ENCODE measurements at places on chromosomes 12 and 14.
A peak's percentile ranks its signal among the peaks of the same experiment; 100 is the strongest.

DNA sequence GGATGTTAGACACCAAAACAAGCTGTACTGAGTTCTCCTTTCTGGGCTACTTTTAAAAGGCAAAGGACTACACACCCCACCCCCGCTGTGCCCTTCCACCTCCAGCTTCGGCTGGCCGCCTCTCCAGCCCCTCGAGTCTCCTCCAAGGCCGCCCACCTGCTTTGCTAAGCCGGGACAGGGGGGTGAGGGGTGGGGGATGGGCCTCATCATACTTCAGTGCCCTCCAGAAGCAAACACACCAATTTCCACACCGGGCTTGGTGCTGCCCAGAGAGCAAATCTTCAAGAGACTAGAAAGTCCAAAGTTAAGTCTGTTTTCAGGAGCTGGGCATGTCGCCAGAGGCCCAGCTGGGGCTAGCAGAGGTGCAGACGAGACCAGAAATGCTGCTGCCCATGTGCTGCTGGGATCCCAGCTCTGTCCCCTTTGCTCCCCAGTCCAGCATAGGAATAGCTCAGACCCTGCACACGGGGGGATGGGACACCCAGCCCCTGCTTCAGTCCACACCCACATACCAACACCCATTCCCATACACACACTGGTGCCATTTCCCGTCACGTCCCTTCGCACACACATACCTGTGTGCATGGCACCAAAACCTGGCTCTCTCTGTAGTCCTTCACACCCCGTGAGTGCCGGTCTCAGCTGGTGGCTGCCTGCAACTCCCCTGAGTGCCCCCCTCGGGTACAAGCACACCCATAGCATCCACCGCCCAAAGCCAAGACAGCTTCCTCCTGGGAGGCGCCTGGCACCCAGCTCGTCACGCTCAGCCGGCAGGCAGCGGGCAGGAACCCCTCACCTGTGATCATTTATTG lies 1.0 kb downstream of the SLC6A12 start:
- no peak for DNase-seq

GRCh38 chr12:13631873-13632272 lies 349.5 kb downstream of the GRIN2B start:
- DNase-seq = no peak

DNA sequence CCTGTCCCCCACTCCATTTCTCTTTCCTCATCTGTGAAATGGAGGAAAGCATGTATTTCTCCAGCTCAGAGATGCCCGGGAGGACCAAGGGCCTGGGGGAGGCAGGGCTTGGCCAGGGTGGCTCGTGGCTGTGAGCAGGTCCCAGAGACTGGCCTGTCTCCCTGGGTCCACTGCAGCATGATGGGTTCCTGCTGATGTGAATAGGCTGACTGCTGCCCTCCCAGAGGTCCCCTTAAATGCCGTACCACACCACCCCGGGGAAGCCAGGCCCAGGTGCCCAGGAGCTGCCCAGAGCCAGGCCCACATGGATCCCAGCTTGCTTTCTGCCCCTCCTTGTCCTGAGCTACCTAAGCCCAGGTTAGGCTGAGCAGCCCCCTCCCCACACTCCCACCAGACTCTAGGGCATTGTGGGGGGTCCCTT lies 158.2 kb upstream of the C14orf180 start:
- DNase-seq = no peak

- no peak for DNase-seq
Observed at GRCh38 chr14:93269341-93270068, 62.4 kb downstream of the UBR7 start.

DNA sequence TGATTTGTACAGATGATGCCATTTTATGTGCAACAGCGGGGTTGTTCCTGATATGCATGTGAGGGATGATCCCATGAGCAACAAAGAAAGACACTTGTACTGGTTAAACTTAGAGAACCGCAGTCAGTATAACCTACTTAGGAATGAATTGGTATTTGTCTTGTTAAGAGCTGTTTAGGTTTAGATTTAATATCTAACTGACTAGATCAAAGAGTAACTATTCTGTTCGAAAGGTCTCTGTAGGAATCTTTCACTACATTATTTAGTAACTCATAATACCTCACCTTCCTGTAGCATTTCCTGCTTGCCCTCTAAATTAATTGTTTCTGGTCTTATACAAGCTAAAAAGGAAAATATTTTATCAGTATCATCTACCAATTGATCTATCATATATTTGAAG lies 350.4 kb downstream of the TRHDE start:
- no peak for DNase-seq

- no peak for DNase-seq
Observed at GRCh38 chr12:2678426-2678825, 116.3 kb upstream of the FKBP4 start.

DNA sequence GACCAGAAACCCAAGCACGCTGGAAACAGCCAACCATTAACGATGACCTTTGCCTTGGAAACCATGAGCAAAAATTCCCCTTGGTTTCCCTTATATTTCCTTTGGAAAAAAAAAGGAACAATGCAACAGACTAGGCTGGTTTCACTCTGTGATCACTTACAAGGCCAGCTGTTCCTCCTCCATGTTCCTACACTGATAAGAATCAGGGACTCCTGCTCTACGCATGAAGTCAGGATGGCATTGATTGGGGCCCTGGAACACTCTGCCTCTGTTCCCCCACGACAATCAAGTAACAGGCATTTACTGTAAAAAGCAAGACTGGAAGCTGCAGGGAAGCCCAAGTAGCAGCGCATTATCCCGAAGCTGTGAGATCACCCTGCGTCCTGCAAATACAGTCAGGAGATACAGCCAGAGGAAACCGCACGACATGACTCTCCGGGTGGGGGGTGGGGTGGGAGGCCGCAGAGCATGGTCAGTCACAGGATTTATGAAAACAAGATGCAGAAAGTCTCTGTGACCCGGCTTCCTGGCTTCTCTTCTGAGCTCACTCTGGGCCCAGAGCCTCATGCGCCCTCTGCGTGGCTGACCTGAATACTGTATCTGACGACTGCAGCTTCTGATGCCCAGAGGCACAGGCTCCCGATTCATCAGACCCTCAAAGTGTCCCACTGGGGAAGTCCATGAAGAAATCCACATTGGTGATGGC lies 31.1 kb downstream of the SSH1 start:
- DNase-seq = no peak

DNA sequence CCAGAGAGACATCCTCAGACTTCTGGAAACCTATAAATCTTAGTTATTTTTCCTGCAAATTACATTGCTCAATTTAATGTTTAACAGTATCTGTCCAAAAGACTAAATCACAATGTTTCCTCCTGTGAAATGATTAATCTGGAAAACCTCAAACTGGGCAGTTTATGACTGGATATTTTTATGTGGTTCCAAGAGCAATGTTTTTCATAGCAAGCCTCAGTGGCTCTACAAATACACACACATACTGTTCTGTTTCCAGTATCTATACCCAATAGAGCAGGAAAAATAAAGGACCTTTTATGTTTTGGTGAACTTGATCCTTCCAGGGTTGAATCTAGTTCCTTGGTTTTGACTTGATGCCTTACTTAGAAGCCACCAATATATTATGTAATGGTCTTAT lies 9.2 kb downstream of the NID2 start:
- no peak for DNase-seq

- DNase-seq = no peak
Observed at GRCh38 chr12:9909724-9910123, 22.4 kb downstream of the CLEC2A start.

DNA sequence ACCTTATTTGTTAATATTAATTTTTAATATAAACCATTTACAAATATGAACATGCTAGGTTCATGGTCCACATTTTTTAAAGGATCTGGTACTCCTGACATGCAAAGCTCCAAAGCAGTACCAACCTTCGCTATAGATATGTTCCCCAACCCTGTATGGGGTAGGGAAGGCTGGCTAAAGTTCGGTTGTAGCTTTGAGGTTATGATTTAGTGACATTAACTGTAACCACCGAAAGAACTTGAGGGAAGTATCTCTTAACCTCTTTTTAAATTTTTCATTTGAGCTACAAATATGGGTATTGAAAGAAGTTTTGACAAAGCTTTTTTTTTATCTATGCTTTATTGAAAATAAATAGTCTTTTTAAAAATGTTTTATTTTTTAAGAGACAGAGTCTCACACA lies 115.5 kb downstream of the DYRK2 start:
- no peak for DNase-seq

- DNase-seq = no peak
Observed at GRCh38 chr14:69263364-69263763, 3.4 kb downstream of the GALNT16 start.

DNA sequence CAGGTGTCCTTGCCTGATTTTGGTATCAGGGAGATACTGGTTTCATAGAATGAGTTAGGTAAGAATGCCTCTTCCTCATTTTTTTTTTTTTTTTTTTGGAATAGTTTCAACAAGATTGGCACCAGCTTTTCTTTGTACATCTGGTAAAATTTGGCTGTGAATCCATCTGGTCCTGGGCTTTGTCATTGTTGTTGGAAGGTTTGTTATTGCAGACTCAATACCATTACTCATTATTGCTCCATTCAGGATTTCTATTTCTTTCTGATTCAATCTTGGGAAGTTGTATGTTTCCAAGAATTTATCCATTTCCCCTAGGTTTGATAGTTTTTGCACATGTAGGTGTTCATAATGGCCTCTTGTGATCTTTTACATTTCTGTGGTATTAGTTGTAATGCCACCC lies 126.0 kb upstream of the KITLG start:
- DNase-seq = no peak

DNA sequence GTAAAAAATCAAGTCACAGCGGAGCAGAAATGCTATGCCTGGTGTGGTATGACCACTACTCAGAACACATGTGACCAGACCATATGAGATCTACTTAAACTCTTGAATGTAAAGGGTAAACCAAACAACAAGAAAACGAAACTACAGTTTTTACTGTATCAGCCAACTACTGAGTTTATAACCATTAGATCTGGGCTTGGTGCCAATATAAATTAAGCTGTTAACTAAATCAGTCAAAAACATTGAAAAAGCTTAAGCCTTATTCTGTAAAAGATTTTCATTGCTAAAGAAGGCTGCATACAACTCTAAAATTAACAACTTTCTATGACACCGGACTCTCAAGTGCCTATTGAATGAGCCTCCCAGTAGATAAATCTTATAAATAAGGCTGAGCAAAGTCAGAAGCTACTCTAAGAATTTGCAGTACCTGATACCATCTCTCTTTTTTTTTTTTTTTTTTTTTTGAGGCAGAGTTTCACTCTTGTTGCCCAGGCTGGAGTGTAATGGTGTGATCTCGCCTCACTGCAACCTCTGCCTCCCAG lies 35.4 kb downstream of the SPTLC2 start:
- no peak for DNase-seq

GRCh38 chr14:91231446-91231845 lies 13.1 kb downstream of the GPR68 start:
- DNase-seq = no peak

GRCh38 chr14:83611491-83611890 lies 1918.5 kb upstream of the FLRT2 start:
- no peak for DNase-seq

- no peak for DNase-seq
Observed at GRCh38 chr14:29955087-29955486, 27.4 kb upstream of the PRKD1 start.

DNA sequence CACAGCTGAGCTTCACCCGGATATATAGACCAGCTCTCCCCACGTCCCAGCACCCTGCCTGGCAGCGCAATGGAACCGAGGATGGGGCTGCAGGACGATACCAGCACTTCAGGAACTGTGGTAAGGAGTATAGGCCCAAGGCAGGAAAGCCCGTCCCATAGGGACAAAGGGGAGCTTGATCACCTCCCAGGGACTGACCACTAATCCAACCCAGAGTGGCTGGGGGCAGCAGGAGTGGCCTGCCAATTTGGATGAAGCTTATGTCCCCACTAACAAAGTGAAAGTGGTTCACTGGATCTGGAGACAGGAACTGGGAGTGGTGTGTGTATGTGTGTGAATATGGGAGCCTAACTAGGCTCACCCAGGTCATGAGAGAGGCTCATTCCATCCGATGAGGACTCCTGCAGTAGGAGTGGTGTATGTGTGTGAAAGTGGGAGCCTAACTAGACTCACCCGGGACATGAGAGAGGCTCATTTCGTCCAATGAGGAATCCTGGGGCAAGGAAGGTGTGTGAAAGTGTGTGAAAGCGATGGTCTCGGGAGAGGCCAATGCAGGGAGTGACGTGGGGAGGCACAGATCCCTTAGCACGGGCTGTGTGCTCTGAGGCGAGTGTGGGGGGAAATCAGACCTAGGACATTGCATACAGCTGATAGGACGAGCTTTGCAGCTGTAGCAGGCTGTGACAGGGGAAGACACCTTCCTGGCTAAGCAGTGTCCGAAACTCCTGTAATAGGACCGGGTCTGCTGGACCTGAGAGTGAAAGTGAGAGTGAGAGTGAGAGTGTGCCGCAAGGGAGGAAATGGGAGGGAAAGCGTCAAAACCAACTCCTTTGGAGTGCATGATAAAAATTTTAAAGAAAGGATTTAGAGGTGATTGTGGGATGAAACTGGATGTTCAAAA lies 25.7 kb downstream of the KLRK1 start:
- peak; percentile 53 for DNase-seq

DNA sequence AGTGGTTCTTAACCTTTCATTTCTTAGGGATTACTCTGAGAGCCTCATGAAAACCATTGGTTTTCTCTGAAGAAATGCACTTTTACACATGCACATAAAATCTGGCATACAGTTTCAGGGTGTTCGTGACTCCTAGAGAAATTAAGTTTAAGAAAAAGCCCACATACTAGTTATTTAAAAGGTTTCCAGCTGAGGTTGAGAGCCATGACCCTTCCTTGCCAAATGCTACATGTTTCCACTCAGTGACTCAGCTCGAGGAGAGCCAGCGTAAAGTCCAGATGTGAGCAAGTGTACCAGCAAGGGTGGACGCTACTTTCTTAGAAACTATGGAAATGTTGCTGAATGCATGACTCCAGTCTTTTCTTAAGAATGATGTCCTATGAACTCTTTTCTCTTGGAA lies 42.7 kb upstream of the FLRT2 start:
- DNase-seq = no peak

GRCh38 chr12:127148318-127148717 lies 1118.7 kb upstream of the TMEM132C start:
- no peak for DNase-seq

DNA sequence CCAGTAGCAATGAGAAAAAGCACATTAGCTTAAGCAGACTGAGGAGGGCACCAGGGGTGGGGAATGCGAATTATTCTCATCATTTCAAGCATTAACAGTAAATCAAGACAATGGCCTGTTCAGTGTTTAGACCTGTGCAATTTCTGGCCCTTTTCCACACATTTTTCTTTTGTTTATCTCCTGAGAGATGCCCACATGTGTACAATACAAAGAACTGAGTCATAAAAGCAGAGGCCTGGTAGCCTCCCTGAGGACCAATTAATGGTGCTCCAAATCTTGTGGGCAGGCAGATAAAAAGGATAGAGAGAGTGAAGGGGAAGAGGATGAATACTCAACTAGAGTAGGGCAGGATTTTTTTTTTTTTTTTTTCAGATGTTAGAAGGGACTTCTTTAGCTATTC lies 480.8 kb downstream of the RERGL start:
- no peak for DNase-seq

GRCh38 chr14:85788470-85789233 lies 258.7 kb downstream of the FLRT2 start:
- no peak for DNase-seq

GRCh38 chr12:13345722-13346121 lies 149.2 kb downstream of the EMP1 start:
- no peak for DNase-seq

GRCh38 chr12:56189918-56190694 lies 823 bp upstream of the SMARCC2 start:
- DNase-seq = peak; percentile 80

GRCh38 chr12:119614705-119615104 lies 21.1 kb downstream of the TMEM233 start:
- DNase-seq = no peak

- DNase-seq = no peak
Observed at GRCh38 chr12:129127771-129128170, 274.5 kb downstream of the GLT1D1 start.

- no peak for DNase-seq
Observed at GRCh38 chr12:18139989-18140596, 50.1 kb upstream of the RERGL start.
